Germinal center (tissue), 1 donor: ENCODE measurements at places on chromosomes 13 and 19.

GRCh38 chr13:95030821-95031343, 270.4 kb downstream of the ABCC4 start:
- DNase-seq: no peak

DNA sequence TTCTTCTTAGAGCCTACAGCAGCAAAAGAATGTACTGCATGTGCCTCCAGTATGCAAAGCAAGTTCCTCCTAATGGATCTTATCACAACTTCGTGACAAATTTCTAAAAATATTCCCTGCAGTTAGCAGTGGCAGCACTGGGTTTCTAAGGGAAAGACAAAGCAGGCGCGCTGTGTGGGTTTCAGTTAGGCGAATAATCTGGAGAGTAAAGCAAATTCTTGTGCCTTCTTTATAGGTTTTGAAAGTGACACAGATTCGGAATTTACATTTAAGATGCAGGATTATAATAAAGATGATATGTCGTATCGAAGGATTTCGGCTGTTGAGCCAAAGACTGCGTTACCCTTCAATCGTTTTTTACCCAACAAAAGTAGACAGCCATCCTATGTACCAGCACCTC, 167.9 kb downstream of the LMO7 start:
- DNase-seq: no peak

DNA sequence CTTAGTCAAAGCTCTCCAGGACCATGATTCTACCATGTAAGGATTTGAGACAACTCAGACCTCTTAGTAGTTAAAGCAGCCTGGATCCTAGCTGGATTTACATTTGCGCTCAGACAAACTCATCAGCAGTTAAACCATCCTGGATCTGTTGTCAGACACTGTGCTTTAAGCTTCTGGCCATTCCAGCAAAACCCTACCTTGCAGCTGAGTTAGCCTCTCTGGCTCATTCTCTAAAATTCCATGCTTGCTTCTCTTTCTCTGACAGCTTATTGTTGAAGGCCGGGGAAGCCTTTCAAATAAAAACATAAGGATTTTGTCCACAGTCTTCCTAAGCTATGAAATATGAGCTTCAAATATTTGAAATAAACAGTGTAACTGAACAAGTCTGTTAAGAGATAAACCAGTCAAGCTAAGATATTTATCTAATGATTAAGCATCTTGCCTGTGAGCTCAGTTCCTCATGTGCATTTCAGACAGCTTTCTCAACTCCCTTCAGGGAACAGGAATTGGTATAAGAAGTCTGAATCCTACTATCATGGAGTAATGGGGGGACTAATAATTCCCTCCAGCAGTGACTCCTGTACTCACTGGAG, 89.3 kb downstream of the SLAIN1 start:
- no peak for DNase-seq

DNA sequence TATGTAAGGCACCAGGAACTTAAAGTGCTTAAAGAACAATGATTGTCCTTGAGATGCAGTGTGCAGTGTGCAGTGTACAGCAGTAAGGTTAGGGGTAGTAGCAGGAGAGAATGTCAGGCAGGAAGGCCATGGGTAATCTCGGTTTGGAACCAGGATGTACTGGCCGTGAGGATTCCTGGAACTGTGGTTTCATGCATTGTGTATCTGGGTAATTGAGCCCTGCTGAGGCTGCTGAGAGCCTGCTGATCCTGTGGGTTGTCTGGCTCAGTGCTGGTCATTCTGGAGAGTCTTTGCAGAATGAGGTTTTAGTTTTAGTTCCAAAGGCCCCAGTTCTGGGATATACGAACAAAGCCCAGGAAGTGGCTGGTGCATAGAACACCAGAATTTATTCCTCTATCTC, 71.0 kb downstream of the ZNF568 start:
- DNase-seq: no peak
